ENCODE measurements at places on chromosomes 6 and 20.

DNA sequence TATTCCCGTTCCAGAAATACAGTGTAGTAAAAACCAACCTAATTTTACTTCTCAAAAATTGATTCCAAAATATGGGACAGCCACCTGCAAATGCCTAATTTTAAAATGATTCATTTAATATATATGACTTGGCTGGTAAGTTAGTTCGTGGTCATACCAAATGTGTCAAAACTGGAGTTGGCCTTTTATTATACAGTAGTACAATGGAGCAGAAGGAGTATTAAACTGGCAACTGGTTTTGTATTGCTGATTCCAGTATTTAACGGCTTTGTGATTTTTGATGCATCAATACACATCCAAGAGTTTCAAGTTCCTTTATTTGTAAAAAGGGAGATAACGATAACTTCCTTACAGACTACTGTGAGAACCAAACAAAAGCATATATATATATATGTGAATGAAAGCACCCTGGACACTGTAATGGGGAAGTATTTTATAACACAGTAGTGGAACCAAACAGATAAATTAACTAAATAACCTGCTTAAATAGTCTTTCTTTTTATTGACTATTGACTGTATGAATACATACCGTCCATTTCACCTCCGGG is 24.8 kb downstream of the SAMHD1 start:
- DNase-seq, result no peak

GRCh38 chr6:24720604-24721460 is 1.9 kb upstream of the C6orf62 start:
- peak; percentile 97 for DNase-seq

DNA sequence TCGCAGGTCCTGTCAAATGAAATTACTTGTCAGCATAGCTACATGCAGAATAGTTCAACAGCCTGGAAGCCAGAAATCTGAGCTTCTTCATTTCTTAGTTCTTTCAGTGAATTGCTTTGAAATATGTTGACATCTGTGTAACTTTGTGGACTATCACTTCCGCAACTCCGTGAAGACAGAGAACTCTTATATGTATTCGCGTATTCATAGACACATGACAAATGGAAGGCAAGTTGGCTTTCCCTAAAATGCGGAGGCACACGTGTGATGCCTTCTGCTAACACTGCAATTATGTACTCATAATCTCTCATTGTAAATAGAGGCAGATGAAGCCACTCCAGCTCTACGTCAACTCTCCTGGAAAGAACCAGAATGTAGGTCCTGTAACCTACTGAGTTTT is 701.5 kb downstream of the PRKN start:
- DNase-seq, result no peak

GRCh38 chr6:33075208-33075567 is 602 bp upstream of the HLA-DPB1 start:
- no peak for DNase-seq

DNA sequence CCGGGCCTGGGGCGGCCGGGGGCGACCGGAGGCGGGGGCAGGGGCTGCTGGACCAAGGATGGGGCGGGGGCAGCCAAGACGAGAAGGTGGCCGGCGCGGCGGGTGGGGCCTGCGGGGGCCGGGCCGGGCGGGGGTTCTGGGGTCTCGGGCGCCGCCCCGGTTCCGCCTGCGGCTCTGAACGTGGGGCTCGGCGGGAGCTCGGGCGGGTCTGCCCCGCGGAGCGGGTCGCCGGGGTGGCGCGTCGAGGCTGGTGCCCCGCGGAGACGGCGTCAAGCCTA is 204 bp downstream of the ADRM1 start:
- DNase-seq, result no peak

- DNase-seq, result no peak
These were observed 33.8 kb downstream of the FRMD1 start for GRCh38 chr6:168045141-168045691.

DNA sequence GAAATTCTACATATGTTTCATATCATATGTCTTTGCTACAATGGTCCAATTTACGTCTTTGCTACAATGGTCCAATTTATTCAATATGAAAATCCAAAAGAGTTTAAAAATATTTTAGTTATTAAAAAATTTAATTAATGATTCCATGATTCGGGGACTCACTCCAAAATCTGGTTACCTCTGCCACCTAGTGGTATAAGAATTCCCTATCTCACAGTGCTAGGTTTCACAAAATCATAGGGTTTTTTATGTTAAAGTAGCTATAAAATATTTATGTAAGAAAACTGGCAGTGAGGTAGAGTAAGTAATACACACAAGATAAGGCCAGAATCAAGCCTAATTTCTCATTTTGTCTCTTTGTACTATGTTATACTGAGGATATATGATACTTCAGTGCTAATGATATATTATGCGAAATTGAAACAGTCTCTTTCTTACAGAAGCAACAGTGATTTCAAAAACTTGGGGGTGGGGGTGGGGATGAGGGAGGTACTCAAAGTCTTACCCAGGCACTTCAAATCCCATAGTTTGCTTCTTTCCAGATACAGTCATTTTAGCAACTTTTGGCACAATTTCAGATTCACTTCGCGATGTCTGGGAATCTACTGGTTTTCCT is 52.3 kb downstream of the HBS1L start:
- DNase-seq, result no peak

GRCh38 chr6:34194772-34195171 is 41.9 kb upstream of the HMGA1 start:
- DNase-seq, result no peak

- DNase-seq, result no peak
These were observed 884.4 kb downstream of the PHF3 start for GRCh38 chr6:64520050-64520449.

GRCh38 chr6:130489514-130489913 is 123.7 kb downstream of the TMEM200A start:
- DNase-seq, result no peak

DNA sequence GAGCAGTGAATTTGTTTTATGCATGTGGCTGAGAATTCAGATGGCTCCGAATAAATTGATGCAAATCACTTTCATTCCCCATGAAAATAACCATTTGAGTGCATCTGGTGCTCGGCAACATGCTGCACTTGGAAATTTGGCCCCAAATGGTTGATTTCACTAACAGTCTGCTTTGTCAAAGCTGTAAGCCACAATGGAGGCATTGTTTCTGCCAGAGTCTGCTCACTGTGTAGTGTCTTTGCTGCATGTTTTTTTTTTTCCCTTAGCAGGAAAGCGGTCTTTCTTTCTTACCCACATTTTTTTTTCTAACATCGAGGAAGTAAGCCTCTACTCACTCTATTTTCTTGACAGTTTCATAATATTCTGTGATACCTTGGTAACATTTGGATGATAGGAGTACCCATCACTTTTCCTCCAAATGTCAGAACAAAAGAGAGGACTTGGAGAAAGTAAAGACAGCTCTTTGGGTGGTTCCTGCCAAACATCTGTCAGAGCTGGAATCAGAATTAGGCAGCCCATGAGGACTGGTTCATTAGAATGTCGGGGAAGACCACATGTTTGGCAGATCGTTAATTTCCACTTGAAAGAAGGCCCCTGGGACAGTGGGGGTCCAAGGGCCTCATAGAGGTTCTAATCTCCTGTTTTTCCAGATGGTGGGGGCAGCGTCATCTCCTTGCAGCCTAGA is 149.5 kb downstream of the DOK5 start:
- no peak for DNase-seq

DNA sequence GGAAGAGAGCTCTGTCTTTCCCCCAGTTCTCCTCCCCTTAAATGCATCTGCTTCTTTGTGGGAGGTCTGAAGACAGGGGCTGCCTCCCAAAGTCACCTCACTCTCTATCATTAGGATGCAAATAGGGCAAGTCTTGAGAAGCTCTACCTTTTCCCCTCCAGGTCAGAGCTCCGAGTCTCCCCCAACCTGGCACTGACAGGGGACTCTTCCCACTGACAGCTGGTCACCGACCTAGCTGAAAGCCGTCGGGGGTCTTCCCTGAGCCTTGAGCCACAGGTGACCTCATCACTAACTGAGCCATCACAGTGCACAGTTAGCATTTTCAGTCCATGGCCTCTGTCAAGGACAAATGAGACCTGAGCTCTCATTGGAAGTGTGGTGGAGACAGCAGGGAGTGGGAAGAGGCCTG is 386.7 kb downstream of the HACE1 start:
- DNase-seq, result no peak

- no peak for DNase-seq
These were observed 1293.0 kb downstream of the GRIK2 start for GRCh38 chr6:102686461-102686860.

- DNase-seq, result no peak
These were observed 125.9 kb downstream of the OGFRL1 start for GRCh38 chr6:71414486-71414885.

GRCh38 chr6:129359811-129360681 is 349.9 kb downstream of the ARHGAP18 start:
- DNase-seq, result no peak

DNA sequence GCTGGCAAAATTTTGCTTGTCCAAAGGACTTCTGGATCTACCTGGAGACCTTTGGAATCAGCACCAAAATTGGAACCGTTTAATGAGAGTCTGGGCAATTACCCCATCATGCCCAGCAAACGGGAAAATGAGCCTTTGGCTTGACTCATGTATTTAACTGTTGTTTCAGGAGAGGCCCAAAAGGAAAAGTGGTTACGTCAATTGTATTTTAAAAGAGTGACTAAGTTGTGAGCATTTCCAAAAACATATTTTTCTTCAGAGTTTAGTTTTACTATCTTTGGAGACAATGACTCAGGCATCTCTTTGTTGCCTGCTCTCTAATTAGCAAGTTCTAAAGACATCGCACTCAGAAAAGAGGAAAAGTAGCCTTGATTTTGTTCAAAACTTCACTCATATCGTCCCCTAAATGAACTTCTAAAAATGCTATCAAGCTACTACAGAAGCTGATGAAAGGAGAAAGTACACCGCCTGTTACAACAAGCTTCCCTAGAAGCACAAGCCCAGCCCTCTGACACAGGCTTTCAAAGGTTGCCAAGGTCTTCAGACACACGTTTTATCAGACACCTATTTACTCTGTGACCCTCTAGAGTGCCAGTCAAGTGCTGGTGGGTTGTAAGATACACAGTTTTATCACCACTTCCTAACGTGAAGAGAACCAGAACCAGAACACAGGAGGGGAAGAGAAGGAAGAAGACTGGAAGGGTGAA is 146.2 kb downstream of the TBX18 start:
- DNase-seq, result no peak

- no peak for DNase-seq
These were observed 112.0 kb downstream of the BACH2 start for GRCh38 chr6:90184334-90185298.

DNA sequence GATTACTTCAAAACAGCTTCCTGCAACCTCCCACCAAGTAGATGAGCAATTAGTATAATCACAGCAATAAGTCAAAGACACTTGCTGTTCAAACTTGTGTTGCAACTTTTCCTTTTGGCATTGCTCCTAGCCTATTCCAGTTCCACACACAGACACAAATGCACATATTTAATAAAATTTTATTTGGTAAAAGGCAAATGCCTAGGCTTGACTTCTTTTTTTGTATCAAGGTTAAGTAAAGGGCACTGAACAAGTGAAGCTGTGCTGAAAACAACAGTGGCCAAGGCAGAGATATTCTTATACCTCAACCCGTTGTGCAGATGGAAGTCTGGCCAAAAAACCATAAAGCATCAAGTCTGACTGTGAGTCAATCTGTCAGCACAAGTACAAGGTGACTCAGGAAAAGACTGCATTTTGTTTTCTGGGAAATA is 708.4 kb upstream of the CITED2 start:
- DNase-seq, result no peak

DNA sequence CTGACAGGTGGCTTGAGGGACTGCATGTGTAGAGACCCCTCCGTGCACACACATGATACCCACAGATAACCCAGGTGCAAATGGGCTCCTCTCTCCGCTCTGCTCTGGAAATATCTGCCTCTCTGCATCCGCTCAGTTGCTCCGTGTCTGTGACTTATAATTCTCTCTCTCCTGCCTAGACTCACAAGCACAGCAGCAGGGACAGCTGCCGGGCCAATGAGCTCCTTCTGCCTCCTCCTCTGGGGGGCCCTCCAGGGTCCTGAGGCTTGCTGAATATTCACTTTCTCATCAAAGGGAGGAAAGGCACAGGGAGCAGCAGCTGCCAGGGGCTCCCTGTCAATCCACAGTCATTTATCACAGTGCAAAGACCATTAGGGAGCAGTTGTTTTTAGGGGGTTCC is 24.1 kb downstream of the LRFN2 start:
- no peak for DNase-seq

- DNase-seq, result no peak
These were observed 392.4 kb downstream of the QKI start for GRCh38 chr6:163806755-163807499.

DNA sequence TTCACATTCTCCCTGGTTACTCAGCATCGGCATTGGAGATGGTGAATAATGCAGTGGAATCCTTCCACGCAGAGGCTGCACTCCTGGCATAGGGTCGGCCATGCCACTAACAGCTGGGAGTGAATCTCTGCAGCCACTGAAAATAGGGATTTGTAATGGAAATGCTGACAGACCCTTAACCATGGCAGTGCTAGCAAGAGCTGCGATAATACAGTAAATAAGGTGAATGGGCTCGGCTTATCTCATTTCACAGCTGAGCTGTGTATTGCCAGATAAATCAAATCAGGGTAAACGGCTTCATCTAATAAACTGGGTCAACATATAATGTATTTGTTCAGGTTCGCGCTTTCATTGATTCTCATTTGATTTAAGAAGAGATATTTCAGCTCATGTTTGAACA is 156.8 kb downstream of the SLC35B3 start:
- no peak for DNase-seq

GRCh38 chr20:1894951-1895673 is at the start of gene SIRPA:
Gene SIRPA (plus strand): TSS chr20:1895407. CDS start chr20:1895448, 41 bp downstream.
- DNase-seq, result no peak

DNA sequence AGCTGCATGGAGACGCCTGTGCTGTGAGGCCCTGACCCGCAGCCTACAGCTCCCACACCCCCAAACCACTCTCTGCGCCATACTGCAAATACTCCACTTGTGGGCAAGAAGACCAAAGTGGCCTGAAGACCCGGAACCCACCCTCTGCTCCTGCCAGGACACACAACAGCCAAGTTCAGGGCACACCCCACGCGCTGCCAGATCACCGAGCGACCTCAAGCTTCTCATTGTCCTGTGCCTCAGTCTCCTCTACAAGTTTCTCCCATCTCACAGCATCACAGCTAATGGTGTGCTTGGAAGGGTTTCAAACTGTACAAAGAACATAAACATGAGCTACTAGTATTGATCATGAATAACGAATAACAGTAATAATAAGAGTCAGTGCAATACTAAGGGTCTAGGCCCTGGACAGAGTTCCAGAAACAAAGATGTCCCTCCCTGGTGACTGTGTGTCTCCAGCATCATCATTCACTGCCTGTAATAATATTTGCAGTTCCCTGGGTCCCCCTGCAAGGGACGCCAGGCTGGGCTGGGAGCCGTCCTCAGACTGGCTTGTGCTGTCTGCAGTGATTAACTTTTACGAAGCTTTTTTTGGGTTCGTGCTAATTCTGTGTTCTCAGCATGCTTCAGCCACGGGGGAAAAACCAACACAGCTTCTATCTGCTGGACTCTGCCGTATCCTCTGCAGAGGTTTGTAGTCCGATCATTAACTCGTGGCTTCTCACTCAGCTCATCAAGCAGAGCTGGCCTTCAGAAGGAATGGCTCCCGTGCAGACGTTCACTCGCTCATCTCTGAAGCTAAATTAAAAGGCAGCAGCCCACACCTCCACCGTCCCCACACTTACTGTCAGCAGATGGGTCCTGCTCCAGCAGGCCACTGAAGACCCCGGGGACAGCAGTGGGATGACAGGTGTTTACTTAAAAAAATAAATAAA is 81.6 kb upstream of the MPC1 start:
- no peak for DNase-seq
